ENCODE measurements at places on chromosomes 4 and X. TPM values are rescaled to one million over a fixed set of nuclear protein-coding genes. Genes with fewer than 3 reads are reported as not detected.

DNA sequence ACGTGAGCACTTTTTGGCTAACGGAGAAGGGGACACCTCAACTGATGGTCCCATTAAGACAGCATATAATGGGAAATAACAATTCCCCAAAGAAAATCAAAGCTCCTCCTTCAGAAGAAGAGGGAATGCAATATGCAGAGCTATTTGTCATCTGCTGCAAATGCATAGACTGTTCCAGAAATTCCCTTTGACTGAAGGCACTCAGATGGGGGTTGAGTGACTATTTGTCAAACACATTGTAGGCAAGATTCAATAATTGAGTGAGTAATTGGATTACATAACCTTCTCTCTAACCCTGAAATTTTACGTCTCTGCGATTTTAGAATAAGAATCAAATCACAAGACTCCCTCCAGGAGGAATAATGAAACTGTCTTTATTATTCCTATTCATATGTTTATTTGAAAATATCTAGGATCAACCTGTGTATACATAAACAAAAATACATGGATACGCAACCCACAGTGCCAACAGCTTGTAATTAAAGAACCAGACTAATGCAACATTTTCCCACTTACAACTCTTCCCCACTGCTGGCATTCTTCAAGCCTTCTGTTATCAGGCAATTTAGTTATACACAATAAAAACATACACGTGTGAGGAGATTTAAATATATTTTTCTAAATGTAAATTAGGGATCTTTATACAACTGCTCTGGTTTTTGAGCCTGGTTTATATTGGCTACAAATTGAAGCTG lies 256.6 kb downstream of the GBA3 start:
- no peaks in the 10 kb centered on the region for H3K27me3 ChIP-seq
- H3K4me3 ChIP-seq, result no peak overlapping the region
- H3K27ac ChIP-seq, result no peak overlapping the region
- no peaks in the 10 kb centered on the region for H3K4me1 ChIP-seq

Gene PDCL2
- not detected for total RNA-seq

GRCh38 chrX:125620715-125621587 lies 301.3 kb downstream of the TEX13C start:
- no peaks in the 10 kb centered on the region for H3K36me3 ChIP-seq
- no peak for DNase-seq
- no peaks in the 10 kb centered on the region for H3K27me3 ChIP-seq
- no peak overlapping the region for H3K27ac ChIP-seq

DNA sequence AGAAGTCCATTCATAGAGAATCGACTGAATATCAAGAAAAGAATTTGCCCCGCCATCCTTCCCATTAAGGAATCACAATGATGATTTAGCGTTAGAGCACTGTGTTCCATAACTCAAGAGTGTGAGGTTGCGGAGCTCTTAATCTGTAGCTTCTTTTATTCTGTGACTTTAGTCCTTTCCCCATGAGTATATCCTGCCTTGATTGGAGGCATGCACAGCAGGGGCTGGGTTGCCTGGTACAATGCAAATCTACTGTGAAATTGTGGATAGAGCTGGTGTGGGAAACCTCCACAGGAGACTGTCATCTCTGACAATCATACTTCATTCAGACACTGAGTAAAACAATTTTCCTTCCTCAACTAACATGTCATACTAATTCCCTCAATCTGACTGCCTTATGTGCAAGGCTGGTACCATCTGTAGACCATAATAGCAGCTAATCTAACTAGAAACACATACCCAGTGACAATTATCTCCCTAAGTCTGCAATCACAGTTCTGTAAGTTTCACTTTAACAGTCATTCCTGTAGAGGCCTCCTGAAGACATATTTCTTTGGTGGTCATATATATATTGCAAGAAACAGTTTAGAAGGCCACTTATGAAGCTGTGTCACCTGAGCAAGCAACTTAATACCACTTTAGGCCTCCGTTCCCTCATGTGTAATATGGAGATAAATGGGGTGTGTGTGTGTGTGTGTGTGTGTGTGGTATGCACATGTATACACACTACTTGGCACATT lies 355.2 kb upstream of the FAM241A start:
- DNase-seq, result no peak
- no peak overlapping the region for H3K27ac ChIP-seq
- H3K4me1 ChIP-seq, result no peaks in the 10 kb centered on the region
- no peak overlapping the region for H3K4me3 ChIP-seq
- no peaks in the 10 kb centered on the region for H3K36me3 ChIP-seq

DNA sequence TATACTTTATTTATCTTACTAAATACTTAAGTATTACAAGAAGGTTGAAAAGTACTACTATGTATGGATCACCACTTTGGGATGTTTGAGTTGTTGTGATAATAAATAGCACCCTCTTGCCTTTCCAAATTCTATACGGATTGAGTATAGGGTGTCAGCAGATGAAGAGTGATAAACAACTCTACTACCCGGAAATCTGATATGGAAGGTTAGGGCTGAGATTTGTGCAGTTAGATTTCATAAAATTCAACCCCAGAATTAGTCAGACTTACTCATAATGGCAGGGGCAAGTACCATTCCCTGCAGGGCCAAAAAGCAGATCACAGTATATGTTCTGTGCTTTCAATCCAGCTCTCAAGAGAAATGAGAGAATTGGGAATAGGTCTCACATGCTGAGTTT lies 1008.9 kb upstream of the PCDH7 start:
- H3K27me3 ChIP-seq, result no peaks in the 10 kb centered on the region
- DNase-seq, result no peak
- no peaks in the 10 kb centered on the region for H3K36me3 ChIP-seq
- no peak overlapping the region for H3K4me3 ChIP-seq

DNA sequence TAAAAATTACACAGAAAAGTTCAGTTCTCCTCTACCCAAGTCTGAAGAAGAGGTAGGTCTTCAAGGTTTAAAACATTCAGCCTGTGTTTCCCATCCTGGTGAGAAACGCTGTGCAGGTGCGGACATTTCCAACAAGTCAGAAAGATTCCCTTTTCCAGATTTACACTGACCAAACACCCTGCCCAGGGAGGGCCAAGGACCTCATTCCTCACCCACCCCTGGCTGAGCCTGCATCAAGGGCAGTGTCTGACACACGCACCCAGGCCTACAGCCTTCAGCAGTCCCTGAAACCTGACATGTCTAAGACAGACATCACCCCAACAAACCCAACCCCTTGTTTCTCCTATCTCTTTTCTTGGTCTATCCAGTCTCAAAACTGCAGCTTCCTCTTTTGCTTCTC lies 105.9 kb downstream of the APBB2 start:
- no peak overlapping the region for H3K4me3 ChIP-seq
- no peak for DNase-seq
- H3K4me1 ChIP-seq, result peaks cover 4% of the 10 kb centered on the region
- H3K27me3 ChIP-seq, result no peaks in the 10 kb centered on the region

Gene PRKG2
- total RNA-seq, result 9.1 TPM

Gene ARMCX6
- 6.6 TPM for total RNA-seq

- H3K4me1 ChIP-seq, result peaks cover 42% of the 10 kb centered on the region
- H3K4me3 ChIP-seq, result peak overlapping the region; percentile 80
- peak; percentile 1 for DNase-seq
Measured at GRCh38 chr4:39456946-39457763, 1.6 kb downstream of the RPL9 start.

DNA sequence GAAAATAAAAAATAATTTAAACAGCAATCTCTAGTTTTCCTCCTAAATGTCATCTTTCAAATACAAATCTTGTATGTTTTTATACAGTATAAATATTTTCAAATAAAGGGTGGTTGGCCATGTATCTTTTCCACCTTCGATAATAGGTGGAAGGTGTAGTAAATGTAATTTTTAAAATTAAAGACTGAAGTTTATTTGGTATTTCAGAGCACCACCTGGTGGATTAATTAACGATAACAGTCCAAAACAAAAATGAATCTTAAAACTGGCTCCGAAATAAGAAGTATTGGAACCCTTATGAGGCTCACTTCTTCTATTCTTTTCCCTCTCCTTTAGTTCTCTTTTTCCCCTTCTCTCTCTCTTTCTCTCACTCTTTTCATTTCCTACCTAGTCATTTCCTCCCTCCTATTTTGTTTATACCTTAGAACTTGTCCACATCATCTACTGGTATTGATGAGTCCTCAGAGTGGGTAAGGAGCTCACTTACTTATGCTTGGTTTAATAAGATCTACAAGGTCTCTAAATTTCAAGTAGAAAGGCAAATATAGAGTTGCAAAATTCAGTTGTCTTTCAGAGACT lies 82.9 kb upstream of the EXOC1L start:
- no peak overlapping the region for H3K27ac ChIP-seq
- H3K4me1 ChIP-seq, result no peaks in the 10 kb centered on the region
- no peaks in the 10 kb centered on the region for H3K27me3 ChIP-seq
- no peak for DNase-seq
- no peaks in the 10 kb centered on the region for H3K36me3 ChIP-seq

DNA sequence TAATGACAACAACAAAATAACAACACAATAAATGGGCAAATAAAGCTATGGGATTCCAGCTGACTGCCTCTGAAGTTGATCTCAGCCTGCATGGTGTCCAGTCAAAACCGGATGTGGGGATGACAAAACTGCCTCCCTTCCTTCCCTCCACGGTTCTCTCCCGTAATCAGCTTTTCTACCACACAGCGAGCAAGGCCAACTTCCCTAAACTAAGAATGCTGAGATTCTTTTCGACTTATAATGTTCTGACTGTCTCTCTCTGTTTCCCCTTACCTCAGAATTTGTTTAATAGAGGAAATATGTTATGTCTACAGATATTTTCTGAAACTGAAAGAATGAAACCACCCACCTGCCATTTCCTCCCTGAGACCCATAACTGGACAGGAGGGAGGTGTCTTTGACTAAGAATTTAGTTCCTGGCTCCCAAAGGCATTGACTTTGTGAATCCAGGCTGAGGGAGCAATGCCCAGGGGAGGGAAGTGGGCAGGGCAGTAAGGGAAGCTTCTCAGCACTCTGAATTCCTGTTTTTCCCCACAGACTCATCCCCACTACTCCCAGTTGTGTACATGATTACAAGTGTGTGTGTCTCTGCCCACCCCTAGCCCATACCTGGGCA lies 1.0 kb upstream of the TLR1 start:
- H3K4me1 ChIP-seq, result peaks cover 3% of the 10 kb centered on the region
- H3K4me3 ChIP-seq, result peak overlapping the region; percentile 45
- no peak for DNase-seq

DNA sequence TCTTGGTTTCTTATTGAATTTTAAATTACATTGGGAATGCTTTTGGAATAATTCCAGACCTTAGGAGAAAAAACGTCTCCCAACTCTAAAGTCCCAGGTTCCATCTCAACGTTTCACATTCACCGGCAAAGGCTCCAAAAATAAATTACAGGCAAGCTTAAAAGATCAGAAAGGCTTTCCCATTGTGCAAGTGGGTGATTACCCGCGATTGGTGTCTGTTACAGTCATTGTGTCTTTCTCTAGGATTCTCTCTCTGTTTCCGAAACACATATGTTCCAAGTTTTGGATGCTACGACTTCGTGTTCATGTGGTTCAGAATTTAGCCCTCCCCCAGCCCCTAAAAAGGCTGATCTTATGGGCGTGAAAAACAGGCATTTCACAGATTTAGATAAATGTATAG lies 41.8 kb downstream of the PALLD start:
- DNase-seq, result no peak
- H3K4me3 ChIP-seq, result no peak overlapping the region
- H3K36me3 ChIP-seq, result no peaks in the 10 kb centered on the region
- H3K27ac ChIP-seq, result no peak overlapping the region
- peaks cover 10% of the 10 kb centered on the region for H3K4me1 ChIP-seq

DNA sequence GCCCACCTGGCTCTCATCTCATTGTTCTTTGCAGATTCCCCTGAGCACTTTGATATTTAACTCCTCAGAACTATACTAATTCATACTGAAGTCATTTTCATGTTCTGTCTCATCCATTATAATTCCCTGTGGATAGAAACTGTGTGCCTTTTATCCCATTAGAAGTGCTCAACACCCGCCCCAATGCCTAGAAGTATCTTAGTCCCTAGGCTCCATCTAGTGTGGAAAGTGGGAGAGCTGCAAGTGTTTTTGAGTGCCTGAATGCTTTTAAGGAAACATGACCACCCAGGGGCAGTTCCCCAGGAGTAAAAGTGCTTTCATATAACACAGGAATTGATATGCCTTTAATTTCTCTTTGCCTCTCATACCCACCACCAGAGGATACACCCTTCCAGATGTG lies 117.0 kb downstream of the CHRDL1 start:
- DNase-seq, result no peak
- H3K4me1 ChIP-seq, result no peaks in the 10 kb centered on the region
- no peak overlapping the region for H3K27ac ChIP-seq

Gene EFHC2
- 3.3 TPM for total RNA-seq

DNA sequence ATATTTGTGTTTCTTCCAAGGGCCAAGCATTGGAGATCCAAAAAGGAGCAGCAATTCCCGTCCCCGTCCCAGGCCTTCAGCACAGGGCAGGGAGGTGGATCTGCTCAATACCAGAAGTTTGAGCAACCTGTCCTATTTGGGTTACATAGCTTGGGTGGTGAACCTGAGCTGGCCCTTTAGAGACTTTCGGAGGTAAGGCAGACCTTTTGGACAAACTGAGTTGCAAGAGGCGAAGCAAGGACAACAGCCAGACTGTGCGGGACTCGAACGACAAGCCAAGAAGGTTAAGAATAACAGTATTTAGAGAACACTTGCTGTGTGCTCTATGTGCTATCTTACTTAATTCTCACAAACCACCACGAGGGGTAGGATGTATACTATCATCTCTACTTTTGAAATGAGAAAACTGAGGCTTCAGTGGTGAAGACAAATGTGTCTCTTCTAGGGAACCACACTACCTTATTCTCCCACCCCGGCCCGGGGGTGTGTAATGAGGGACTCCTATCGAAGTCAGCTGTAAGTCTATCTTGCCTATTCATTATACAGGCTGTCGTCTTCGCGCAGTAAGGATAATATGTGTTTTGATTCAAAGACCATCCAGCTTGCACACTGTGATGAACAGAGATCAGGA lies 1.3 kb downstream of the NOP14 start:
- H3K27me3 ChIP-seq, result no peaks in the 10 kb centered on the region
- peaks cover 53% of the 10 kb centered on the region for H3K4me1 ChIP-seq
- no peak for DNase-seq
- H3K4me3 ChIP-seq, result peak overlapping the region; percentile 98
- H3K36me3 ChIP-seq, result peaks cover 6% of the 10 kb centered on the region

DNA sequence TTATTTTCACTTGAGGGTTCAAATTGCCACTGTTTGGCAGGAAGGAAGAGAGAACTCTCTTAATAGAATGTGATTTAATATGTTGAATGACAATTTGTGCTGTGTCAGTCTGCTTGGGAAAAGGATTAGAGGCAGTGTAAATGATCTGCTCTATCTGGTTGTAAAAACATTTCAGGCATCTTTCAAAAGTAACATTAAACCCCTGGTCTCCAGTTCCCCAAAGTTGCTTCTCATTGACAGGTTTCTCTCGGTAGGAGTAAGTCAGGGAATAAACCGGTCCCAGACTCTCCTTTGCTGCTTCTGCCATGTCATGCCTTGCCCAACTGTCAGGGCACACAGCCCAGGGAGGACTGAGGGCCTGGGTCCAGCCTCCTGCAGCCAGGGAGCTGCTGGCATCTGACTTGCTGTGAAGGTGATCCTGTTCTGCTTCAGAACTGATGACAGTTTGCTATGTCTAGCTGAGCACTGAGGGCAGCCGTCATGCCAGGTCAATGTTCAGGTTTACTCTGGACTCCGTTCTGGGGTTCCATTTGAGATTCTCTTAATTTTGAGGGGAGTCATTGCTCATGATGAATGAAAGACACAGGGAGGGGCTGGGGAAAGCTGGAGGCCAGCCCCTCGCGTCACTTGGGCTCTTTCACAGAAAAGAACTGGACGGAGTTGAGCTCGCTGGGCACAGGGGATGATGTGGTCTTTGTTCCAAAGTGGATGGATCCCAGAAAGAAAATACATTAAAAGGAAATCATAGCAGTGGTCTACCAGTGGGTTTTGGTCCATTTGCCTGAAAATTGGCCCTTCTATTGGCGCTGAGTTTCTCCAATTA lies 312.4 kb downstream of the ARHGAP10 start:
- no peaks in the 10 kb centered on the region for H3K27me3 ChIP-seq
- DNase-seq, result no peak
- H3K36me3 ChIP-seq, result peaks cover 7% of the 10 kb centered on the region
- H3K4me1 ChIP-seq, result peaks cover 52% of the 10 kb centered on the region
- no peak overlapping the region for H3K27ac ChIP-seq

Gene SLC7A11
- 0.19 TPM for total RNA-seq

Gene XK
- 11.9 TPM for total RNA-seq
